ENCODE measurements at places on chromosomes 5 and 9.

GRCh38 chr5:93421987-93422401 is 159.0 kb downstream of the NR2F1-AS1 start:
- no peak for DNase-seq

DNA sequence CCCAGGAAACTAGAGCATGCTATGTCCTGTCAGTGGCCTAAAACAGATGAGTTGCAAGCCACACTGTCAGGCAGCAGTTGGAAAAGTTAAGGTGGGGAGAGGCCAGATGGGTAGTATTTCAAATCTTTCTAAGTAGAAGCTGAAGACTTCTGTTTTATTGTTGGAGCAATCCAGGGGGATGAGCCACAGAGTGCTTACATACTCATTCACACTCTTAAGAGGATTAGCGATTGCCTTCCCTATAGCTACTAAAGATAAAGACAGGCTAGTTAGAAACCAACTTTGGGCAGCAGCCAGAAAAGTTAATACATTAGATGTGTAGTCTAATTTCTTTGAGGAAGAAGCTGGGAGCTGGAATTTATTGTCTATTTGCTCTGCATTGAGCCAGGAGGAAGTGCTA is 61.7 kb upstream of the ELAVL2 start:
- no peak for DNase-seq

DNA sequence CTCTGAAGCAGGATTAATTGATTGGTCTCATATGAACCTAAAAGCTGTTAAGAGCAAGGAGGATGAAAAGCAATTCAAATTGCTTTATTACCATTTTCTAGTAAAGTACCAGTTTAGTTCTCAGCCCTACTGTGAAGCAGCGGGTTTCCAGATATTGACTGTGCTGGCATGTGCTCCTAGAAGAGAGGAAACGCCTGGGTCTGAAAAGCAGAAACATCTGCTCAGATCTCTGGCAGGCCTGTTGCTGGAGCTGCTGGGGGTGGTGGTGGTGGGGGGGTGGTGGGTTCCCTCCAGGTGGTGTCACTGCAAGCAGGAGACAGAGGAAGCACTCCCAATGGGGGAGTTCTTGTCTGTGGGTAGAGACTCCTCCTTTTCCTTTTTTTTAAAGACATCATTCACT is 105.5 kb upstream of the ZNF462 start:
- DNase-seq: peak; percentile 35

DNA sequence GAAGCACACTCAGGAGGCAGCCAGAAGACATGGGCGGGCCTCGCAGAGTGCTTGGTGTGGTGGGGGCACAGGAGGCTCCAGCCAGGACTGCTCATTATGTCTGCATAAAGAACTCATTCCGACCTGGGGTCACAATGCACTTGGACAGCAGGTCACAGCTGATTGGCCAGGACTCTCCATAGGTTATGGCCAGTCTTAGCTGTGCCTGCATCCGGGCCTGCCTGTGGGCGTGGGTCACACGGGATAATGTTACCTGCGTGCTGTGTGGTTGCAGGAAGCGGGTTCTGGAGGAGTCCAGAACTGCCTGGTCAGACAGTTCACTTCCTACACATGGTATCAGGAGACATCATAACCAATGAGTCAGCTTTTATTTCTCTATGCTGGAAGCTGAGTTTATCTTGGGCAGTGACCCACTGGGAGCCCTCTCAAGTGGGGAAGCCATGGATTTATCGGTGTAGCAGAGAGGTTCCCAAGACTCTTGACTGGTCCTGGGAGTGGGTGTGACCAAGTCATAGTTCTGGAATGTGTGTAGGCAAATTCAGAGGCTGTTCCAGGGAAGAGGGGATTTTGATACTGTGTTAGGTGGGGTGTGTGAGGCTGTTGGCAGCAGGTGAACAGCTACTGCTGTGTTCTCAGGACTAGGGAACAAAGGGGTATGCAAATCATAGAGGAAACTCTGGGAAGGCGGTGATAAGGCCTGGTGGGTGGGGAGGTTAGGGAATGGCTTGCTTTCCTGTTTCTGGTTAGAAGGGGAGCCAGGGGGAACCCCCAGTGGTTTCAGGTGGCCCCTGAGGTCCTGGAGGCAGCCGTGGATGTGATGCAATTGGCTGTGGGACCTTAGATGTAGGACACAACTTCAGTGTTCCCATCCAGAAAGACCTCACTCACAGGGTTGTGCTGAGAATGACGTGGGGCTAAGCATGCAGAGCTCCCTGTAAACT is 51.3 kb downstream of the ARHGEF37 start:
- DNase-seq: no peak

DNA sequence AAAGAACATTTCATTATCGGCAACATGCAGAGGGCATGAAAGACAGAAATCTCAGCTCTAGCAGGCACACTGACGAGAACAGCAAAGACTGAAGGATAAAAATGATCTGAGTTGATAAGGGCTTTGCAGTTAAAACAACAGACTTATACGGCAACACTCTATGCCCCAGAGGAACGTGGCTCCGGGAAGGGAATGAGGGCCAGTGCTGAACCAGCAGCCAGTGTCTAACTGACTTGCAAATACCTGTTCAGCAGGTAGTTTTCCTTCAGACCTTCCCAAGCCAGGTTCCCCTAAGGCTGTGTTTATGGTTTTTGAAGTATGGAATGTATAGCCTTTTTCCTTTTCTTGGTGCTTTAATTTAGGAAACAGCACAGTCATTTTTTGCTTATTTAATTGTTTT is 121.3 kb upstream of the CDH18 start:
- DNase-seq: no peak

DNA sequence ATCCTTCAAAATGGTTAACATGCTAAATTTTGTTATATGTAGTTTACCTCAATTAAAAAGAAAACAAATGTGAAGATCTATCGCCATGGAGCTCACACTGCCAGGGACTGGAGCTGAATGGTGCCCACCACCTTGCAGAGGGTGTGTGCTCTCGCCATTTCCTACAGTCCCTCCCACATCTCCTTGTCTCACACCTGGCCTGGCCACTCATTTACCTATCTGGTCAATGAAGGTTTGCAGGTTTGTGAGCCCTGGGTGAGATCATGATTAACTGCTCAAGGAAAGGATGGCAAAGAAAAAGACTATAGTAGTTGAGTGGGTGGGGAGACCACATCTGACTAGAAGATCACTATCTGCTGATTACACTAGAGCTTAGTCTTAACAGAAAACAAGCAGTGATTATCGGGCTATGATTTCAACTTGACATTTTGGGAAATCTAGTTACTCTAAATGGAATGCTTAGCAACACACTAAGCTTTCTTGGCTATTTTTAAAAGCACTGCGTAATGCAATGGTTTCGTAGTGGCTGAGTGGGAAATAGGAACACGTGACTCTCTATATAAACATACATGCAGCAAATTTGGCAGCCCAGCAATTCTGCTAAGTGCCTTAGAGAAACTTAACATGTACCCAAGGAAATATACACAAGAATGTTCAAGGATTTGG is 27.3 kb downstream of the PUM3 start:
- no peak for DNase-seq
